Activated T-cell treated with anti-CD3 and anti-CD28 coated beads, Interleukin-2, amount 50 U/mL, for 24 hours (primary cell): ENCODE measurements at places on chromosomes 7 and 10.
A peak's percentile ranks its signal among the peaks of the same experiment; 100 is the strongest.

- no peaks in the 10 kb centered on the region for H3K27me3 ChIP-seq
- no peak overlapping the region for H3K4me3 ChIP-seq
- no peaks in the 10 kb centered on the region for H3K36me3 ChIP-seq
- H3K27ac ChIP-seq, result no peak overlapping the region
- DNase-seq, result no peak
- H3K4me1 ChIP-seq, result no peaks in the 10 kb centered on the region
These were observed 23.5 kb upstream of the NKX6-2 start for GRCh38 chr10:132809232-132810140.

DNA sequence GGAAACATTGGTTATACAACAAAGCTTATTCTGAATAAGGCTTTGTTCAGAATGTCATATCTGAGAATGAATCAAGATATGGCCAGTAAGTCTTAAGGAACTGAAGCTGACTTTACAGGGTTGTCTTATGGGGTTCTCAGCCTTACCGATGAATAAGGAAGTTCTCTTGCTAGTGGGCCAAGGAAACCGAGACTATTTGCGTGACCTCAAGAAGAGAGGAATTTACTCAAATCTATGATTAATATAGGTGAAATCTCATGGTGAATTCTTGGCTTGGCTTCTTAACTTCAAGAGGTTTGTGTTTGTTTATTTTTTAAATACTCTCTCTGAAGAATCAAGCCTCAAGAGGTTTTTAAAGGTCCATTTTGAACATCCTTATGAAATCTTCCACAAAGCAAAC lies 4.7 kb upstream of the MRLN start:
- H3K36me3 ChIP-seq, result no peaks in the 10 kb centered on the region
- H3K27me3 ChIP-seq, result no peaks in the 10 kb centered on the region
- H3K27ac ChIP-seq, result no peak overlapping the region
- H3K4me1 ChIP-seq, result no peaks in the 10 kb centered on the region
- no peak overlapping the region for H3K4me3 ChIP-seq
- DNase-seq, result no peak

DNA sequence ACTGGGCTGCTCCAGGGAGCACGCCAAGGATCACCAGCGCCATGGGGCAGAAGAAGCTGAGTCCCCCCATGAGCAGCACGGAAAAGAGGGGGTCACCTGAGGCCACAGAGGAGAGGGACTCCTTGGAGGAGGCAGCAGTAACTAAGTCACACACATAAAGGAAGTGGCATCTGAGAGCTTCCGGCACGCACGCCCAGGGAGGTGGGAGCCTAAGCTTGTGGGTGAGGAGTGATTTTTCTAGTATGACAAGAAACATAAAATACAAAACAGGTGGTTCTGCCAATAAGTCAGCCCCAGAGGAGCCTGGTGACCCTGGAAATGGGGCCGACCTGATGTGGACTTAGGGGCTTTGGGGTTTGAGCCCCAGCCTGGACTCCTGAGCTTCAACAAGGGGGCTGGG lies 60.8 kb downstream of the CARD11 start:
- DNase-seq, result peak; percentile 71
- H3K4me1 ChIP-seq, result peaks cover 91% of the 10 kb centered on the region
- peaks cover 71% of the 10 kb centered on the region for H3K36me3 ChIP-seq
- H3K27me3 ChIP-seq, result no peaks in the 10 kb centered on the region

- H3K4me1 ChIP-seq, result no peaks in the 10 kb centered on the region
- no peak for DNase-seq
- no peaks in the 10 kb centered on the region for H3K36me3 ChIP-seq
These were observed 21.8 kb upstream of the HIBADH start for GRCh38 chr7:27684491-27684890.

DNA sequence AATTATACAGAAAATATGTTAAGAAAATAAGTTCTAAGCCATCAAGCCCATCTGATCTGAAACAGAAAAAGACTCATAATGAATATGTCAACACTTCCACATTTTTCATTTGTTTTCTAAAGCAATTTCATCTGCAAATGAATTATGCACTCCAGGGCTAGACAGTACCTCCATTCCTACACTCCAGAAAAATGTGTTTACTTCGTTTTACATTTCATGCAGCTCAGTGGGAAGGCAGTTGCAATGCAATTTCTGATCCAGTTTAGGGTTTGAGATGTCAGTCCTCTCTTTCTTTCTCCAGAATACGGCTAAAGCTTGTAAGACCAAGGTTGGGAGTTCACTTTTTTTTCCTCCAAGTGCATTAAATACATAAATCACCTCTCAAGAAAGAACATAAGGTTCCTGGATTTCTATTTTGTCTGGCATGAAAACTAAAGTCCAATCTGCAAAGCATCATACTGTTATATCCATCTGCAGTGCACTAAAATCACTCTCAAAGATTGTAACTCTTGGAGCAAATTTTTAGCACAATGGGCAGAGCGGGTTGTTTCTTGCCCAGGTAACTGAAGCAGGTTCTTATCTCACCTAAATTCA lies 348.8 kb upstream of the C7orf33 start:
- no peaks in the 10 kb centered on the region for H3K4me1 ChIP-seq
- H3K27me3 ChIP-seq, result peaks cover 42% of the 10 kb centered on the region
- H3K4me3 ChIP-seq, result no peak overlapping the region
- no peak for DNase-seq
- H3K36me3 ChIP-seq, result no peaks in the 10 kb centered on the region

GRCh38 chr7:57399972-57400371 lies 50.0 kb upstream of the ZNF716 start:
- H3K27me3 ChIP-seq, result no peaks in the 10 kb centered on the region
- no peak for DNase-seq
- no peak overlapping the region for H3K27ac ChIP-seq

- no peaks in the 10 kb centered on the region for H3K36me3 ChIP-seq
- no peak overlapping the region for H3K27ac ChIP-seq
- no peak for DNase-seq
- H3K27me3 ChIP-seq, result peaks cover 34% of the 10 kb centered on the region
These were observed 59.7 kb upstream of the RAB11FIP2 start for GRCh38 chr10:118106426-118106825.

DNA sequence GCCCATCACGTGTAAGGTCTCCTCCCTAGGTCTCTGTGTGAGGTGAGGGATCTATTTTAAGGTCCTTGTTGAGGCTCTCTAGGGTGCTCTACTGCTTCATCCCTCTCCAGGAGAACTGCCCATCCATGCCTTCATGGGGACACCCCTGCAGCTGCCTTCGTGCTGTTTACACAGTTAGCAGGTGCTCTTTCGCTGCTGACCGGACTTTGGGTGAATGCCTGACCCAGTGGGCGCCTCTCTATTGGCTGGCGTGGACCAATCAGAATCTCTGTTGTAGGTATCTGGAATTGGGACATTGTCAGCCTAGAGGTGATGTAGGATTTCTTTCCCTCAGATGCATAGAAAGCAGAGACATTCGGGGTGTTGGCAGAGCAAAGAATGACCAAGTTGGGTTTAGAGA lies 38.7 kb upstream of the HMX3 start:
- H3K36me3 ChIP-seq, result no peaks in the 10 kb centered on the region
- H3K27me3 ChIP-seq, result peaks cover 30% of the 10 kb centered on the region
- no peak for DNase-seq
- no peak overlapping the region for H3K4me3 ChIP-seq
- H3K27ac ChIP-seq, result no peak overlapping the region
- no peaks in the 10 kb centered on the region for H3K4me1 ChIP-seq

DNA sequence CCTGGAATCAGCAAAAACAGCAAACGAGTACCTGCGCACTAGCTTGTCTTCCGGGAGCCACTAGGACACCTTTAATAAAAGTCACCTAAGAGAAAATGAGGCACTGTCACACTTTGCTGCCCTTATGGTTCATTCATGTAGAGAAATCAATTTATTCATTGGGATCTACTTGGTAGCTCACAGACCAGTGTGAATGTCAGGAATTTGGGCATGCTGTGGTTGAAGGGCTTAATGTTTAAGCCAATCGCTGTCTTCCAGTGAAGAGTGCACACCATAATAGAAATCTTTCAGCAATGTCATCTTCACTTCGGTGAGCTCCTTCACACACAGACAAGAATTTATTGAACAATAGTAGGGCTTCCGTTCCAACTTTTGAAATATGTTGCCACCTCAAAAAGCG lies 65.1 kb downstream of the MARCHF5 start:
- no peak overlapping the region for H3K4me3 ChIP-seq
- peaks cover 5% of the 10 kb centered on the region for H3K36me3 ChIP-seq
- H3K27ac ChIP-seq, result no peak overlapping the region
- DNase-seq, result no peak
- H3K4me1 ChIP-seq, result no peaks in the 10 kb centered on the region
- peaks cover 5% of the 10 kb centered on the region for H3K27me3 ChIP-seq

DNA sequence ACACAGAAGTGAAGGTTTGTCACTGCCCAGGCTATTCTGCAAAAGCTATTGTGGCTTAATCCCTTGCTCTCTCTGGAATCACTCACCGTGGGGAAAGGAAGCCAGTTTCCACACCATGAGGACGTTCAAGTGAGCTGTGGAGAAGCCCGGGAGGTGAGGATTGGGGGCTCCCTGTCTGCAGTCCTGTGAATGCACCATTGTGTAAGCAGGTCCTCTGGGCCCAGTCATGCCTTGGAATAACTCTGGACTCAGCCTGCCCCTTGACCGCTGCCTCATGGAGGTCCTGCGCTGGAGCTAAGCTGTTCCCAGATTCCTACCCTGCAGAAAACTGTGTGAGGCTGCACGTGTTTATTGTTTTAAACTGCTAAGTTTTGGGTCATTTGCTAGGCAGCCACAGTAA lies 33.5 kb downstream of the LYZL2 start:
- H3K4me3 ChIP-seq, result no peak overlapping the region
- H3K27ac ChIP-seq, result no peak overlapping the region
- no peak for DNase-seq
- H3K36me3 ChIP-seq, result no peaks in the 10 kb centered on the region

DNA sequence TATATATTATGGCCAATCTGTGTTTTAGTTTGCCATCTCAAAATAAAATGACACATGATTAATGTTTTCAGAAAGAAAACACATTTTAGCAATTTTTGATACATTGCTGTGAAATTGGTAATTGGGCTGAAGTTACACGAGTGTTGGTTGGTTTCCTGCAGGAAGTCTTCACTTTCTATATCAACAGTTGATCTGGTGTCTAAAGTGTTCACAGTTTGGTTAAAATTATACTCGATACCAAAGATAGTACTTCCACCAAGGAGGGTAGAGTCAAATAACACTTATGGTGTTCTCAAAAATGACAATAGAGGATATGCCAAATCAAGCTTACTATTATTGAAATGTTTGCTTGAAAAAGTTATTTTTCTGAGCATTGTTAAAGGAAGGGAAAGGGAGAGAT lies 120.3 kb upstream of the GLCCI1 start:
- peaks cover 15% of the 10 kb centered on the region for H3K36me3 ChIP-seq
- no peak for DNase-seq
- no peaks in the 10 kb centered on the region for H3K27me3 ChIP-seq
- peaks cover 30% of the 10 kb centered on the region for H3K4me1 ChIP-seq

- no peaks in the 10 kb centered on the region for H3K27me3 ChIP-seq
- H3K27ac ChIP-seq, result no peak overlapping the region
- no peaks in the 10 kb centered on the region for H3K36me3 ChIP-seq
- H3K4me3 ChIP-seq, result no peak overlapping the region
- H3K4me1 ChIP-seq, result no peaks in the 10 kb centered on the region
- DNase-seq, result no peak
These were observed 469.2 kb downstream of the ADRA2A start for GRCh38 chr10:111545861-111546605.

DNA sequence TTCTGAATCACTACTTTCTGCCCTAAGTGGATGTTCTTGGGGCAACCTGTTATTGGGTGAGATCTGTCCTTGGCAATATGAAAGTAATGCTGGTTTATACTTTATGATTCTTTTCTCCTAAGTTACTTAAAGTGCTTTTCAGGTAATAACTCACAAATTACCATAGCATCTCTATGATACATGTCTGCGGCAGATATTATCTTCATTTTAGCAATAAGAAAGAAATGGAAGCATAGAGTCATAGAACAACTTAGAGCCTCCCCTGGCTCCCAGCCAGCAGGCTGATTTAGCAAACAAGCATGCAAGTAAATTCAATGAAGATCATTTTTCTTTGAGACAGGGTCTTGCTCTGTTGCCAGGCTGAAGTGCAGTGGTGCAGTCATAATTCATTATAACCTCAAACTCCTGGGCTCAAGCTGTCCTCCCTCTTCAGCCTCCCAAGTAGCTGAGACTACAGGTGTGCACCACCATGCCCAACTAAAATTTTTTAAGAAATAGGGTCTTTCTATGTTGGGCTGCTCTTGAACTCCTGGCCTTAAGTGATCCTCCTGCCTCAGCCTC lies 38.1 kb upstream of the GRM8 start:
- H3K4me1 ChIP-seq, result no peaks in the 10 kb centered on the region
- H3K4me3 ChIP-seq, result no peak overlapping the region
- H3K27me3 ChIP-seq, result peaks cover 18% of the 10 kb centered on the region
- no peak overlapping the region for H3K27ac ChIP-seq
- H3K36me3 ChIP-seq, result no peaks in the 10 kb centered on the region

GRCh38 chr10:12321641-12322040 lies 27.7 kb upstream of the CAMK1D start:
- H3K36me3 ChIP-seq, result no peaks in the 10 kb centered on the region
- no peak for DNase-seq
- no peak overlapping the region for H3K4me3 ChIP-seq

DNA sequence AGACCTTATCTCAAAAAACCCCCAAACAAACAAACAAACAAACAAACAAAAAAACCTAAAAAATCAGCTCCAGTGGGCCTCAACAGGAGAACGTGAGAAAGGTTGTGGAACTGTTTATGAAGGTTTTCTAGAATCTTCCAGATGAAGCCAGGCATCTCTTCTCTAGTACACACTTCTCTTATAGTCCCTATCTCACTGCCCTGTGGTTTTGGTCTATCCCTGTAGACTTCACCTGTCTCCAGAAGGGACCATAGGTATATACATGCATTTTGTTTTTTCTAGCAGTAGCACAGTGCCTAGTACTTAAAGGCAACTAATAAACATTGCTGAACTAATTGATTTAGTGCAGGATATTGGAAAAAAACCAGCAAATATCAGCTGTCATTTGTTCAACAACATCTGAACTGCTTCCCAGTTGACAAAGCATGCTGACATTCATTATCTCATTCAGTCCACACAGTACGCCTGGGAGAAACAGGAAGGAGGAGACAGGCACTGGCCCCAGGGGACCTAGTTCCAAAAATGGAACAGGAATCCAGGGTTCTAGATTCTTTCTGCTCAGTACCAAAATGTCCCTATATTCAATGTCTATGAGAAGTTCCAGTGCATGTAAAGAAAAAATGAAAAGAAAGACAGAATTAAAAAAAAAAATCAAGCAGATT lies 59.8 kb downstream of the C10orf67 start:
- no peak overlapping the region for H3K4me3 ChIP-seq
- no peaks in the 10 kb centered on the region for H3K4me1 ChIP-seq
- peaks cover 32% of the 10 kb centered on the region for H3K27me3 ChIP-seq
- no peak overlapping the region for H3K27ac ChIP-seq
